ENCODE measurements at places on chromosomes 12 and 14.

GRCh38 chr14:37566811-37567371, 28.2 kb downstream of the FOXA1 start:
- DNase-seq, result no peak

- no peak for DNase-seq
Observed at GRCh38 chr12:2068653-2069052, 15.9 kb downstream of the CACNA1C start.

- no peak for DNase-seq
Observed at GRCh38 chr12:104006929-104007328, 41.3 kb downstream of the TDG start.

DNA sequence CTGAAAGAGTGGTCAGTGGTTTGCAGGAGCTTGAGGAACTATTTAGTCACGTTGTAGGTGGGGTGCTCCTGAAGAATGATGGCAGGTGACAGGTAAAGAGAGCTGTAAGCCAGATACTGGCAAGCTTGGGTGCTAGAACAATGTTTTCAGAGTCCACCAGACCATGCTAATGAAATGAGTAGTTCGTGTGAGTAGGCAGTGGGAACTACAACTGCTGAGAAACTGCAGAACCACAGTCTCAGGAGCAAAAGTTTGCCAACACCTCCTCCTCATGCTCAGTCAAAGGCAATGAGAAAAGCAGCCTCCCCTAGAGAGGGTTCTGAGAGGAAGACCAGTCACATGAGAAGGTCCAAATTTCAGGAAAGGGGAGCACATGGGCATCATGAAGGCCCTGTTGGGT, 91.3 kb downstream of the PRKD1 start:
- DNase-seq, result no peak

- no peak for DNase-seq
Observed at GRCh38 chr12:98465505-98465904, 49.9 kb upstream of the TMPO start.
